Stimulated activated CD4-positive, alpha-beta T cell treated with anti-CD3 and anti-CD28 coated beads, Interleukin-4, amount 100 ng/mL, for 24 hours (primary cell): ENCODE measurements at places on chromosomes 5 and 9.
A peak's percentile ranks its signal among the peaks of the same experiment; 100 is the strongest.

DNA sequence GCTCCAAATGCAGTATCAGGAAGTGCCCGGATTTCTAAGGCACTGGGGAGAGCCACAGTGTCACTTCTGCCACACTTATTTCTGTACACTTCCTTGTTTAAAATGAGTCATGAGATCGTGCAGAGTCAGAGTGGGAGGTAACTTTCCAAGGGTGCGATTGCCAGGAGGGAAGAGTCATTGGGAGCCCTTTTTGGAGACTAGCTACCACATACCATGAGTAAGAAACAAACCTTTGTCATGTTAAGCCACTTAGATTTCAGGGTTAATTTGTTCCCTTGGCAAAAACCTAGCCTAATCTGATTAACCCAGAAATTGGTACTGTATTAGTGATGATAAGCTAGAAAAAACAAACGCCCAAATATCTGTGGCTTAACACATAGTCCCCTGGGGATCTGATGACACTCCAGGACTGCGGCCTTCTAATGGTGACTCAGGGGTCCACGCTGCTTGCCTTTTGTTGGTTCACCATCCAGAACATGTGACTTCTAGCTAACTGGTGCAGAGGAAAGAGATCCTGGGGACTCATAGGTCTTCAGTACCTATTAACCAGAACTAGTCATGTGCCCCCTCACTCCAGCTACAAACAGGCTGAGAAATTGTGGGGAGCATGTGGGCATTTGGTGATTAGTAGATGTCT, 48.6 kb upstream of the TLE1 start:
- no peak for DNase-seq

DNA sequence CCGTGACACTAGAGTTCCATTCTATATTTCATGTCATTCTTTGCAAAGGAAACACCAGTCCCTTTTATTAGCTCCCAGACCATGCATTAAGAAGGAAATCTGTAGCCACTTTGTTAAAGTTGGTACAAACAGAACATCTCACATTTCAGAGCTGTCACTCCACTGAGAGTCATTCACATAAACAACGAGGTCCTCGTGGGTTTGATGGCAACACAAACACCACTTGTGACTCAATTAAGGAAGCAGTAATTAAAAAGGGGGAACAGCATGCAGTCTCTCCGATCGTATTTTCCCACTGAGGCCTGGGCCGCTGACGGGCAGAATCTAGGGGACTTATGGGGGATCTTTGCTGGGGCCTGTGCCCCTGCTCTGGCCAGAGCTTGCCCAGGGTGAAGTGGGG, 94.2 kb upstream of the ZNF618 start:
- DNase-seq: no peak

- peak; percentile 12 for DNase-seq
Measured at GRCh38 chr9:131238402-131239021, 37.8 kb downstream of the FAM78A start.

GRCh38 chr9:117612317-117612716, 91.9 kb upstream of the TLR4 start:
- no peak for DNase-seq

DNA sequence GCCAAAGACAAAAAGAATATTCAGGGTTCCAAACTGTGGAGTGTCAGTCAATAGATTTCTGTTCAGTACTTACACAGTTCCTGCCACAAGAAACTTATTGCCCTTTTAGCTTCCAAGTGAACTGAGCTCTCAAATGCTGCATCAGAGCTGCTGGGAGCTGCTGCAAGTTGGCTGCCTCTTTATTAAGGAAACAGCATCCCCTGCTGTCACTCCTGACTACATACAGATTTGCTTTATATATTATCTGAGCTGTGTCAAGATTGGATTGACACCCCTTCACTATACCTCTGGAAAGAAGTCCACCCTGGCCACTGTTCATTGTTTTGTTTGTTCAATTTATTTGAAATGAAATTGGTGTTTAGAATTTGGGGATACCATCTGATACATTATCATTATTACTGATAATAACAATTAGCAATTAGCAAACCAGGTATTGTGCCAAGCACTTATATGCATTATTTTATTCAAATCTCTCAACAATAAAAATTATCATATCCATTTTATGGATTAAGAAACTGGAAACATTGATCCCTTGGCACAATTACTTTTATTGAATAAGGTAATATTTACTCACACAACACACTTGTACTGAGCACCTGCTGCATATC, 16.4 kb upstream of the C5orf58 start:
- no peak for DNase-seq

DNA sequence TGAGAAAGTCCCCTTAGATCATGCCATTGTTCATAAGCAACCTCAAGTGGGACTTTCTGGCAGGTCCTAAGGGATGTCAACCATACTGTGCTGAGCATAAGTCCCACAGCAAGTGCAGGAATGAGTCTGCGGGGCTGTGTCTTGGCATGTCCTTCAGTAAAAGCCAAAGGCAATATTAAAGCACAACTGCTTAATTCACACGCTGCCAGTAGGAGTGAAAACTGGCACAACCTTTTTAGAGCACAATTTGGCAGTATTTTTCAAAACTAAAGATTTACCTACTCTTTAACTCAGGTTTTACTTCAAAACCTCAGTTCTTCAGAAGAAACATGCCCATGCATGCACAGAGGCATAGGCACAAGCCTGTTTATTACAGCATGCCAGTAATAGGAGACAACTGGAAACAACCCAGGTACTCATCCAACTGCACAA, 24.4 kb upstream of the SMAD5 start:
- no peak for DNase-seq
